ENCODE measurements at places on chromosomes 11 and 22.

- no peak for DNase-seq
Measured at GRCh38 chr11:112013497-112014164, 11.6 kb upstream of the DLAT start.

GRCh38 chr11:72730737-72731136, 21.5 kb downstream of the ARAP1 start:
- no peak for DNase-seq

DNA sequence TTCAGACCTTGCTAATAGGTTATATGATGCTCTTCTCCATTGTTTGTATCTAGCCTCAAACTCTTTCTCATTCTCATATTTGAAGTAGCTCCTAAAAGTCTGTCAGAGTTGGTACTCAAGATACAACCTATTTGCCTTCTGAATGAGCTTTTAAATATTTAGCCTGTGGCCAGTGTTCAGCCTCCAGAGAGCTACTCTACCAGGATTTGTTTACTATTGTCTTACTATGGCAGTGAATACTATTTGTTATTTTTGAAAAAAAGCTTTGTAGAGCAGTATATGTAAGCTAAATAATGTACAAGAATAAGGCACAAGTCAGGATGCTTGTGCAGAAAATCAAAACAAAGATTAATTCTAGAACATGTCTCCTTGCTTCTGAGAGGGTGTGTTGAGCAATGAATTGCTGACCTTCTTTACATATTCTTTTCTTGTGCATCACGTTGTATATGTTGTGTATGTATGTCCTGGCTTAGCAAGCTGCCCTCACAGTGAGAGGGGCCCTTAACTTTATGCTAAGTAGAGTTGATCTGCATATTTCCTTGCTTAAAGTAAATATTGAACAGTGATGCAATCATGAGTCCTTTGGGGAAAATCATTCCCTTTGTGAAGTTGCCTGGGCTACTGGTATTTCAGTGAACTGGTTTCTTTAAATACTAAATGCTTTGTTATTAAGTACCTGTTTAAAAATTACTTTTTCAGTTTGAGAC, 438.0 kb downstream of the LUZP2 start:
- no peak for DNase-seq

DNA sequence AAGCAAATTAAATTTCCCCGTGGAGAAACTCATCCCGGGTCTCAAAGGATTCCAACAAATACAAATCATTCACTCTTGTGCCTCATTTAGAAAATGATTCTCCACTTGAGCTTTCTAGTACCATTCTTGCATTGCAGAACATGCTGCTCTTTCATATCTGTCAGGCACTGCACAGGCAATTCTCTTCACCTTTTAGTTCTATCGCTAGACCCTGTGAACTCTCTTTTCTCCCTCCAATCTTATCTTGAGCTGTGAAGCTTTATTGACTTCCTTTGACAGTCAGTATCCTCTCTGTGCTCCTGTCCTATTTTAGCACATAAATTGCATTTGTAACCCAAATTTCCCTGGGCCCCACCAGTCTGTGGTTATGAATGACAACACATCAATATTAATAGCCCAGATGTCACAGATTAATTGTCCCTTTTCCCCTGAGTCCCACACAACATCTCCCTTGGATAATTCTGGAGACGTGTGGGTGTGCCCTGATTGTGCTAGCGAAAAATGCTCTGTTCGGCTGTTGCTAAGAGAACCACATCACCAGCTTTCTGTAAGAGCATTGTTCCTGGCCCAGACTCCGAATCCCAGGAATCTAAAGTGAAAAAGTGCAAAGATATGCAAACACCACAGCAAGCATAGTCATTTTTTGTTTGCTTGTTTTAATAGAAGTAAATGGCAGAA, 22.4 kb upstream of the SC5D start:
- DNase-seq, result no peak

DNA sequence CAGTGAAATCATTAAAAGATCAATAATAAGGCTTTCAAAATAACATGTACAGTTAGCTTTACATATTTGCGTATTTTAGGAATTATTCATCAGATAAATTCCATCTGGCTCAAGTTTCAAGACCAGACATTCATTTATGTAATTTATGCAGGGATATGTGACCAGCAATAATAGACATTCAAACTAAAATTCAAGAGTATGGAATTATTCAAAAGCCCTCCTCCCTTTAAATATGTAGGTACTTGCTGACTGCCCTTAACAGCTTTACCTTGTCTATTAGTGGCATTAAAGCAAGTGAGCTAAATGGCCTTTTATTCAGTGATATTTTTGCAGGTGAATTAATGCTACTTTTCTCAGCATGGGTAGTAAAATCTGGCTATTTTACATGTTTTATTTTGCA, 126.1 kb downstream of the LRRC4C start:
- DNase-seq, result no peak

All from T follicular helper cell (primary cell).